Nucleus accumbens (tissue), 56 donors: ENCODE measurements at places on chromosomes 4 and X.

DNA sequence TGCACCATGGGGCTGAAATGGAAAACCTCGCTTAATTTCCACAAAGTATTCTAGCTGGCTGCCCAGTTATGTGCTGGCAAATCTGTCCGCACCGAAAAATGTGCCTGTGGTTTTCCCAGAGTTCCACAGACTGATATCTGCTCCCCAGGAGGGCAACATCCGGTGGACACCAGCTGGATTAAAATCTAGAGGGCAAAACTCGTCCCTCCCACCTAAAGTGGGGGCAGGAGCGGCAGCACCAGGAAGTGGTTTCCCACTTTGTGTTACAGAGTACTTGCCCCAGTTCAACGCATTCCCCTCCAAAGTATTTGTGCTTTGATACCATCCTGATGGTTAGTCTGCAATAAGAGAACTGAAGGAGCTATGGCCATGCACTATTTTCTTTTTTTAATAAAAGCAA lies 187.6 kb downstream of the TSPAN5 start:
- no peak for DNase-seq

DNA sequence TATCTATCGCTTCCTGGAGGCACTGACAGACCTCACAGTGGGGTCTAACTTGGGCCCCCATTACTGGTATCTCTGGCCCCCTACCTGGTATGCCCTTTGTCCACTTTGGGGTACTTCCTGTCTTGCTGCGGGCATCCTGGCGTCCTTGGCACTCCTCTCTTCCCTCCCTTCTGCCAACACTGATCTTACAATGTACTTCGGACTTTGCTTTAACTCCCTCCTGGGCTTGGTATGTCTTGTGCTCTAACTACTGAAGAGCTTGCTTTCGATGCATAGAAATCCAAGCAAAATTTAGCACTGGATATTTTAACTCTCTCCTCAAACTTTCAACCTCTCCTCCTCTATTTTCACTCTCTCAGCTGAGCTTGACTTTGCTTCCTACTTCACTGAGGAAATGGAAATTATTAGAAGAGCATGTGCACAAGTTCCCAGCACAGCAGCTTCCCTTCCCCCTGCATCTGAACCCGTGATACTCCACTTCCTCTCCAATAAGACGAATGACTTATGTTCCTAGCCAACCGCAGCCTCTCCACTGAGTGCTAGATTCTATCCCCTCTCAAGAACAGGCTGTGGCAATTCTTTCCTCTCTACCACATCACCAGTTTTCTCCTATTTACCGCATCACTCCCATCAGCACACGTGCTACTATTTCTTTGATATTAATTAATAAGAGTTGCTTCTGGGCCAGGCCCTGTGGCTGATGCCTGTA lies 52.9 kb downstream of the SUPT20HL2 start:
- peak; percentile 2 for DNase-seq

DNA sequence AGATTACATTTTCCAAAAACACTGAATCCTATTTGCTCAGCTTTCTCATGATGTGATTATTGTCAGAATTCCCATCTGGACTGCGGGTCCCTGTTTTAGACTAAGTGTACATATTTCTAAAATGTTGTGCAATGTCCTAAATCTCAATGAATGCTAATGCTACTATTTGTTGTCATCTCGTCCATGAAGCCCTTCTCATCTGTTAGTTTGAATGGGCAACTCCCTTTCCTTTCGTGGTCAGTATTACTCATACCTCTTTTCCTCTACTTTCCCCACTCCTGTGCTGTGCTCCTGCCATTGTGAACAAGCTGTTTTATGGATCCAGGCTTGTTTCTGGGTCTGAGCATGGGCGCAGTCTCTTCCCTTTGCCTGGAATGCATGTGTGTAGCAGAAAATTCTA lies 91.0 kb downstream of the MID1 start:
- no peak for DNase-seq

- no peak for DNase-seq
Measured at GRCh38 chr4:123361195-123361861, 35.3 kb upstream of the SPRY1 start.

GRCh38 chr4:7770224-7771050 lies 169.2 kb downstream of the AFAP1 start:
- no peak for DNase-seq

DNA sequence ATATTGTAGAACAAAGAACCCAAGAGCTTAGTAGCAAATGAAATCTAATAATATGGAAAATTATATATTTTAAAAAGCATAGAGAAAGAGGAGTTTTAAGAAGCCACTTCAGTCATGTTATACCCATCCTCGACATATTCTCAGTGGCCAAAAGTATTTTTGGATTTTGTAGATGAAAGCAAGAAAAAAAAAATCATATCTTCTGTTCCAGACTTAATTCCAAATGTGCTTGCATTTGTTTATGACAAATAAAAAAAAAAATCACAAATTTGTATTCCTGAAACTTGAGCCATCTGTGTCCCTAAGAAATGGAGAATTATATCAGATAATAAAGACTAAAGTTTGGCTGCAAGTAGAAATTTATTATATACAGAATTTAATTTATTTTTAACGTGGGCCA lies 1482.4 kb upstream of the PABPC4L start:
- no peak for DNase-seq

- DNase-seq: no peak
Measured at GRCh38 chrX:131081772-131082740, 23.9 kb downstream of the ARHGAP36 start.

- DNase-seq: no peak
Measured at GRCh38 chrX:24241822-24242648, 71.8 kb downstream of the SUPT20HL2 start.

GRCh38 chr4:10082047-10082446 lies 34.6 kb downstream of the WDR1 start:
- no peak for DNase-seq

GRCh38 chr4:154739111-154739510 lies 4.7 kb upstream of the LRAT start:
- DNase-seq: no peak

- no peak for DNase-seq
Measured at GRCh38 chr4:157043131-157043530, 32.8 kb upstream of the GLRB start.

DNA sequence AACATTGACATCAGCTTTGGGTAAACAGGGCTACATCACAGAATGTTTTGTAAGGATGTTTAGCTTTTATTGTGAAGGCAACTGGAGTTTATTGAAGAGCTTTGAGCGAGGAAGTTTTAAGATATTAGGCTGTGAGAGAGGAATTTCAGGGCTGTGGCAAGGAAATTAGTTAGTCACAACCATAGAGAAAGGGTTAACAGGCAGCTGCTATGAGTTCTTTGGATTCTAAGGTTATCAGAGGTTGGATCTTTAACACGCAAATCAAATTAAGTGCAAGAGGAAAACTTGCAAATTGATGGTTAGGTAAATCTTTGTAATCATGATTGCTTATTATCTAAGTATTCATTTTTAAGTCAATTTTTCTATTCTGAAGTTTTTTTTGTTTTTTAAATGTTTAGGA lies 156.0 kb downstream of the UGT8 start:
- no peak for DNase-seq

DNA sequence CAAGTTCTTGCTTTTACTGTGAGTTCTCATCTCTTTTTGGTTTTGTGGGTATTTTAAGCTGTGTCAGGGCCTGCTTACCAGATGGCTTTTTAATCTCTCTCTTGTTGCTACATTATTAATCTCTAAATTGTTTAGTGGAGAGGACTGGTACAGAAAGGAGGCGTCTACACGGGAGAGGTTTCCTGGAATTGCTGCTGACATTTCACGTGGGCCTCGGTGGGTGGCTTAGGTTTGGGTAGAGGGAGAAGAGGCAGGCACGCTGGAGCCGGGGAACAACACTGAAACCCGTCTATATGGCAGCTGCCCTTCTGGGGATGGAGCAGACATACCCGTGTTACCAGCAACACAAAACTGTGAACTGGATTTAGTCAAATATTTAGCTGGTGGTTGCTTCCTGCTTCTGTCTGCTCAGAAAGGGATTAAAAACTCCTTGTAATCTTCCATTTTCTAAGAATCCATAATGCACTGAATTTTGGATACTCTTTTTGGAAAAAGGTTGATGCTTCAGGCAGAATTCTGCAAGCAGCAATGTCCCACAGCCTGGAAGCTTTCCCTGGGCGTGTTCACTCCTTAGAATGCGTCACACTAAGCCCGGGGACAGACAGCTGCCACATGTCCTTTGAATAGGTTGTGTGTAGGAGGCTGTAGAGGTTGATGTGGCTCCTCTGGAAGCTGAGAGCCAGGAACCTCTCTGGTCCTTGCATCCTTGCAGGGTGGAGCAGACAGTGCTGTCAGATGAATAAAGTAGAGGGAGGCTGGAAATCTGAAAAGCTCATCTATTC lies 199.8 kb upstream of the GATB start:
- DNase-seq: no peak

DNA sequence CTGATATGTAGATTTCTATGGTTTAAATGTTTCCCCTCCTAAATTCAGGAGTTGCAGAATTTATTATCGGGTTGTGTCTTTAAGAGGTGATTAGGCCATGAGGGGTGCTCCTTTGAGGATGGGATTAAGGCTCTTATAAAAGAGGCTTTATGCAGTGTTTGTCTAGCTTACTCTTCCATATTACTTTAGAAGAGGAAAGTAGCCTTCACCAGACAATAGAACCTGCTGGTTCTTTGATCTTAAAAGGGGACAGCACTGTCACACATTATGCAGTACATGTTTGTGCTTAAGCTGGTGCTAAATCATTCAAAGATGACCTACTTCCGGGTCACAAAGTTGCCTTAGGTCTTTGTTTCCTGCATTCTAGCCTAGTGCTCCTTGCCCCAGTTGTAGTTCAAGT lies 81.0 kb downstream of the CPXCR1 start:
- no peak for DNase-seq

GRCh38 chr4:21763855-21764254 lies 184.7 kb downstream of the KCNIP4 start:
- DNase-seq: no peak

DNA sequence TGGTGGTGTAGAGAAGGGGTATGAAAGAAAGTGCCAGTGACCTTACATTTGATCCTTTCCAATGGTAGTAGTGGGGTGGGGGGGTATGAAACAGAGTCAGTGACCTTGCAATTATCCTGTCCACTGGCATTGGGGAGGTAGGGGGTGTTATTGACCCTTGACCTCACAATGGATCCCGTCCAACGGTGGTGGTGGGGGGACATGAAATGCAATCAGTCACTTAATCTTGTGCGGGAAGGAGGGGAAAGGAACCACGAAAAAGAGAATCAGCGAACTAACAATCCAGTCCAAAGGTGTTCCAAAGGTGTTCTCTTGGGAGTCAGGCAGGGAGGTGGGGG lies 619 bp upstream of the PDK3 start:
- DNase-seq: no peak

GRCh38 chr4:44756559-44756958 lies 30.2 kb upstream of the GNPDA2 start:
- no peak for DNase-seq

DNA sequence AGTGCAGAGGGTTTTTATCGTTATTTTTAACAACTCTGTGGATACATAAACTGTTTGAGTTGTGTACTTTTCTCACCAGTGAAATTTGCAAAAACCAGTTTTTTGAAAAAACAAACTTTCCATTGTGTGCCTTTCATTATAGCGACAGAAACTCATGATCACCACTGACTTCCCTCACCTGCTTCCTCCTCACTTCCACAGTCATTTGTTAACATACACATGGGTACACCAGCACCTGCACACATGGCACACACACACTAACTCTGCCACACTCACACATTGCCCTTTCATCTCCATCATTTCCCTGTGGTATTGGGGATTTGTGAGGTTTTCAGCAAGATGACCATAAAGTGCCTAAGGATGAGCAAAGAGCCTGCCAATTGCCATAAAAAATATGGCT lies 20.6 kb downstream of the CLDN22 start:
- no peak for DNase-seq

GRCh38 chrX:72120837-72121236 lies 10.9 kb downstream of the RTL5 start:
- no peak for DNase-seq

DNA sequence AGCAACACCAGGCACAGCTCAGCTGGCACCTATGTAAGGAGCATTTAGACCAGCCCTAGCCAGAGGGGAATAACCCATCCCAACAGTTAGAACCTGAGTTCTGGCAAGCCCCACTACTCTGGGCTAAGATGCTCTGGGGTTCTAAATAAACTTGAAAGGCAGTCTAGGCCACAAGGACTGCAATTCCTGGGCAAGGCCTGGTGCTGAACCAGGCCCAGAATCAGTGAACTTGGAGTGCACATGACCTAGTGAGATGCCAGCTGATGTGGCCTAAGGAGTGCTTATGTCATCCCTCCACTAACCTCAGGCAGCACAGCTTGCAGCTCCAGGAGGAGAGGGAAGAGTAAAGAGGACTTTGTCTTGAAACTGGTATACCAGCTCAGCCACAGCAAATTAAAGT lies 7.6 kb upstream of the PRRG3 start:
- no peak for DNase-seq

GRCh38 chr4:76087007-76087769 lies 12.7 kb downstream of the ART3 start:
- DNase-seq: peak; percentile 69
